Neural progenitor cell (in vitro differentiated cells): ENCODE measurements at places on chromosomes 1 and 21. TPM values are rescaled to one million over a fixed set of nuclear protein-coding genes. Genes with fewer than 3 reads are reported as not detected.
A peak's percentile ranks its signal among the peaks of the same experiment; 100 is the strongest.

GRCh38 chr1:225972344-225973152 lies 26.6 kb downstream of the SDE2 start:
- DNase-seq, result no peak
- no peaks in the 10 kb centered on the region for H3K27me3 ChIP-seq
- H3K27ac ChIP-seq, result no peak overlapping the region
- H3K36me3 ChIP-seq, result no peaks in the 10 kb centered on the region
- H3K4me1 ChIP-seq, result no peaks in the 10 kb centered on the region

DNA sequence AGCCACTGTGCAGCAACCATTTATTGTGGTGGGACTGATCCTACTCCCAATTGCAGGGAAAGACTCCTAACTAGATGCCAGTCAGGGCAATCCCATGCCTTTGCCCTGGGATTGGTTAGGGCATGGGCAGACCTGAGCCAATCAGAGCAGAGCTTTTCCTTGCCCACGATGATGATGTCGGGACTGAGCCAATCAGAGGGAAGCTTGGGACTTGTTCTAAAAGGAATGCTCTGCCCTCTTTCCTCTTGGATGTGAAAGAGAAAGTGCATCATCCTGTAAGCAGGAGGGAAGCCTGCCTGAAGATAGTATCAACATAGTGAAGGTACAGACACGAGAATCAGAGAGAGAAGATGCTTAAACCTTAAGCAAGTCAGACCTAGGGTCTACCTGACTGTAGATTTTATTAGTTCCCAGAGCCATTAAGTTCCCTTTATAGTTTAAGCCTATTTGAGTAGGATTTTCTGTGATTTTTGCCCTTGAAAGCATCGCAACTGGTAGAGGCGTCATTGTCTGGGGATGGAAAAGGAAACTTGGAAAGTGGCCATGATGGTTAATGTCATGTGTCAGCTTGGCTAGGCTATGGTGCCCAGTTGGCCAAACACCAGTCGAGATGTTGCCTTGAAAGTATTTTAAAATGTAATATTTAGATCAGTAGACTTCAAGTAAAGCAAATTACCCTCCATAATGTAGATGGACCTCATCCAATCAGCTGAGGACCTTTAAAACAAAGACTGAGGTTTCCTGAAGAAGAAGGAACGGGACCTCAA lies 19.9 kb downstream of the IRF2BP2 start:
- H3K4me3 ChIP-seq, result no peak overlapping the region
- DNase-seq, result no peak
- no peaks in the 10 kb centered on the region for H3K36me3 ChIP-seq
- no peaks in the 10 kb centered on the region for H3K27me3 ChIP-seq

GRCh38 chr1:193185901-193186731 lies at the start of gene B3GALT2:
TSS of gene B3GALT2 (minus strand) at chr1:193186613. CDS start at chr1:193181562, 5,051 bp downstream.
- no peaks in the 10 kb centered on the region for H3K27me3 ChIP-seq
- DNase-seq, result peak; percentile 5
- no peak within 1 kb of the TSS for H3K4me3 ChIP-seq
- no peaks in the 10 kb centered on the region for H3K36me3 ChIP-seq

DNA sequence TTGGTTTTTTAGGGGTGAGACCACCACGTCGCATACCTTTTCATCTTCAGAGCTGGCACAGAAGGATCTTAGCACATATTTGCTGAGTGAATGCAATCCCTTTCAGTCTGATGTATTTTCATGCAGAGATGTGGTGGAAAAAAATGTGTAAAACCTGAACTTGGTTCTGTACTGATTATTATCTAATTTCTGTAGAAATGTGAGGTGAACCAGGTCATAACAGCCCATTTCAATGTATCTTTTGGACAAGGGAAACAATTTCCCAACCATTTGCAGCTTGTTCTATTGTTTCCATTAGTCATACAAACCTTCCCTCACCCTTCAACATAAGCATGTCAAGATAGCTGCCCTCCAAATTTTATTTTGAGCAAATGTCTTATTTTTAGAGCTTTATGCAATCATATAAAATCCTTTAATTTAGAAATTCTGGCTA lies 46.8 kb upstream of the RUNX1 start:
- H3K4me3 ChIP-seq, result no peak overlapping the region
- no peaks in the 10 kb centered on the region for H3K27me3 ChIP-seq
- H3K36me3 ChIP-seq, result no peaks in the 10 kb centered on the region
- no peaks in the 10 kb centered on the region for H3K4me1 ChIP-seq
- DNase-seq, result no peak
- H3K27ac ChIP-seq, result no peak overlapping the region

GRCh38 chr1:17922833-17923232 lies 167.7 kb downstream of the ACTL8 start:
- H3K4me1 ChIP-seq, result peaks cover 15% of the 10 kb centered on the region
- peak; percentile 86 for DNase-seq
- no peak overlapping the region for H3K4me3 ChIP-seq
- H3K36me3 ChIP-seq, result no peaks in the 10 kb centered on the region
- no peak overlapping the region for H3K27ac ChIP-seq

Gene LCE1F
- not detected in 2 replicates for total RNA-seq

Gene DDAH1
- 18.9 and 23.1 TPM in 2 replicates for total RNA-seq

Gene PMF1
- 99.3 and 103 TPM in 2 replicates for total RNA-seq
